B cell (primary cell): ENCODE measurements at places on chromosomes 5 and 9. TPM values are rescaled to one million over a fixed set of nuclear protein-coding genes. Genes with fewer than 3 reads are reported as not detected.

EPB41L4A gene
- polyA plus RNA-seq = 0.48 and 1.8 TPM in 2 replicates

PIP5KL1 gene
- polyA plus RNA-seq = 0.75 and 0.88 TPM in 2 replicates

INSL4 gene
- not detected in 2 replicates for polyA plus RNA-seq

NOXA1 gene
- polyA plus RNA-seq = 5.1 and 7.7 TPM in 2 replicates

DYNC2I2 gene
- polyA plus RNA-seq = 92.9 and 109 TPM in 2 replicates

PCDHB7 gene
- not detected in 2 replicates for polyA plus RNA-seq

GMCL2 gene
- polyA plus RNA-seq = not detected in 2 replicates

LCN12 gene
- 1.5 and 2.4 TPM in 2 replicates for polyA plus RNA-seq

IL13 gene
- 0.14 and 0.45 TPM in 2 replicates for polyA plus RNA-seq

PCDHGC5 gene
- 0.06 and 0.10 TPM in 2 replicates for polyA plus RNA-seq

ZNF622 gene
- polyA plus RNA-seq = 7.5 and 11.1 TPM in 2 replicates

WHRN gene
- 19.2 and 19.4 TPM in 2 replicates for polyA plus RNA-seq

TSLP gene
- polyA plus RNA-seq = not detected in 2 replicates

BRD8 gene
- 22.9 and 24.8 TPM in 2 replicates for polyA plus RNA-seq

MYMK gene
- polyA plus RNA-seq = not detected in 2 replicates

SLC23A1 gene
- 9.6 and 12.3 TPM in 2 replicates for polyA plus RNA-seq

FYB1 gene
- 1.4 and 4.2 TPM in 2 replicates for polyA plus RNA-seq

ZNF879 gene
- 1.9 and 2.4 TPM in 2 replicates for polyA plus RNA-seq

OR2K2 gene
- not detected in 2 replicates for polyA plus RNA-seq
